Epithelial cell of proximal tubule (primary cell): ENCODE measurements at places on chromosomes 1 and 21. TPM values are rescaled to one million over a fixed set of nuclear protein-coding genes. Genes with fewer than 3 reads are reported as not detected.

DNA sequence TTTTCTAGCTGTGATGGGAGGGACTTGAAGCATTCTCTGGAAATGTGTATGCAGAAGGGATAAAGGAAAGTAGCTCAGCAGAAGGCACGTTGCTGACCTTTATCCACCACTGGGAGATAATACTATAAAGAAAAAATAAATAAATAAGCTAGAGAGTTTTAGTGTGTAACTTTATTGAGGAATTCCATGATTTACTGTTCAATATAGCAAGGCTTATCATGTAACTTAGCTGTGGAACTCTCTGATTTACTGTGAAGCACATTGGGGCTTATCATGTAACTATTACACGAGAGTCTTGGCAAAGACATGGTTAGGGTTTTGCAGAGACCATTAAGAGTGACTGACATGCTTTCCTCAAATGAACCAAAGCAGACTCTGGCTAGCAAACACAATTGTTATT, 316.1 kb upstream of the SNX7 start:
- DNase-seq = no peak

GRCh38 chr1:87888446-87888845, 559.8 kb downstream of the LMO4 start:
- peak; percentile 48 for DNase-seq

DNA sequence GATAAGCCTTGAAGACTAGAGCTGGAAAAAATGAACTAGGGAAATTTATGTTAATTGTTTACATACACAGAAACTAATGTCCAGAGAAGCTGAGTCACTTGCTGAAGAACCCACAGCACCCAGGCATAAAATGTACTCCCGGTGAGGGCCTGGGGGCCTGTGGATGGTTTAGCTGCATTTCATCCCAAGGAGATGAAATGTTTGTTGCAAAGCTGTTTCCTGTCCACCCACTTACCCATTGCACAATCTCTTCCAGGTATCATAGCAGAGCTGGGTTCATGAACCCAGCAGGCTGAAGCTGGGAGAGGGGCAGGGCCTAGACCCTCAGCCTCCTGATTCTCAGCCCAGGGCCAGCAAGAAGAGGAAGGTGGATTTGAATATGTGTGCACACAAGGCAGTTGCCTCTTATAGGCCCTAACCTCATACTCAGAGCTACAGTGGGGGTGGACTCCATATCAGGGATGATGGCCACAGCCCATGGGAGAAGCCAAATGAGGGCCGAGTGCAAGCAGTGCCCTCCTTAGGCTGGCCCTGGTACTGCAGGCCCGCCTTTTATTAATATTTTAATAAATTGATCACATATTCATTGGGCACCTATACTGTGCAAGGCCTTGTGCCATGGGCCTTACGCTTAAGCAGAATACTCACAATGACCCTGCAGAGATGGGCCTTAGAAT, 110.8 kb downstream of the LACTBL1 start:
- no peak for DNase-seq

GRCh38 chr1:60828944-60829343, 253.4 kb upstream of the NFIA start:
- no peak for DNase-seq

DNA sequence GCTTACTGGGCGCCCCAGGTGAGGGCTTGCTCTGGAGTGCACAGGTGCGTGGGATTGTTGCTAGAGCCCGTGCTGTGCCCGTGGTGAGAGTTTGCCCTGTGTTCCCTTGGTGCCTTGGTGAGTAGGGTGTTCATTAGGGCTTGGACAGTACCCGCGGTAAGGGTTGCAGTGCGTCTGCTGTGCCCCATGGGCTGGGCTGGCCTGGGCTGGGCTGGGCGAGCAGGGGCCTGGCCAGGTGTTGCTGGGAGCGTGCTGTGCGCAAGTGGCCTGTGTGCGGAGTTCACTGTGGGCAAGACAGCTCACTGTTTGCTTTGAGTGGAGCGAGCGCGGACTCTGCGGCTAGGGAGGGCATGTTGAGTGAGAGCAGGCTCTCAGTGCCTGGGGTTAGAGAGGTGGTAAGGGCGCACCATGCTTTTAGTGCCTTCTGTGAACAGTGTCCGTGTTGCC, 725 bp downstream of the CR1L start:
- no peak for DNase-seq

The CATSPERE gene
- under 0.01 and 0.07 TPM in 2 replicates for total RNA-seq

DNA sequence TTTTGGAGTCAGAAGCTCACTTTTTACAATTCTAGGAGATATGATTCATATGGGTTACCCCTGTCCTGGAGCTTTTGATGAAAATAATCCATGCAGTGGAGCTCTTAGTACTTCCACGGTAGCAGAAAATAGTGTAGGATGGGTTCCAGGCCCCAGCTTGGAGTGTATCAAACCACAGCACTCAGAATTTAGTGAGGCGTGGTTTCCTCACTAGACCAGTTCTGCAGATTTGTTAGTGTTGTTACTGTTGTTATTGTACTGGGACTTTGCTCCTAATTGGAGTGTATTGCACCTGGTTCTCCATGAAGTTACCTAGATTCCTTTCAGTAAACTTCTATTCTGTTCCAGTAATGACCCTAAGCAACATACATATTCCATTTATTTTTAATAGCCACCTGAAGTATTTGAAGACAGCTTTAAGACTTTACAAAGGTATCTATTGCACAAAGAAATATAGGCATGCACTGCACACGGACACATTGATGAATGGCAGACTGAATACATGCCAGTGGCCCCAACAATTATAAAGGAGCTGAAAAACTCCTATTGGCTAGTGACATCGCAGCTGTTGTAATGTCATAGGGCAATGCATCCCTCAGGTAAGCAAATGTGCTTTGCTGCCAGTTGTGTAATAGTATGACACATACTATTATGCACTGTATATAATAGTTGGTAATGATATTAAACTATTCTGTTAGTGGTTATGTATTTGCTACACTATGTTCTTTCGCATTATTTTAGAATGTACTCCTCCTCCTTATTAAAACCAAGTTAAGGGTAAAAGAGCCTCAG, 1058.0 kb downstream of the KCNT2 start:
- no peak for DNase-seq

GRCh38 chr1:156750191-156750672, 1.2 kb downstream of the HDGF start:
- DNase-seq = no peak

- DNase-seq = no peak
Observed at GRCh38 chr21:42132183-42132582, 61.1 kb downstream of the UMODL1 start.

GRCh38 chr1:236718328-236718727, 32.0 kb downstream of the ACTN2 start:
- no peak for DNase-seq

The CHODL gene
- 0.14 and 0.81 TPM in 2 replicates for total RNA-seq

DNA sequence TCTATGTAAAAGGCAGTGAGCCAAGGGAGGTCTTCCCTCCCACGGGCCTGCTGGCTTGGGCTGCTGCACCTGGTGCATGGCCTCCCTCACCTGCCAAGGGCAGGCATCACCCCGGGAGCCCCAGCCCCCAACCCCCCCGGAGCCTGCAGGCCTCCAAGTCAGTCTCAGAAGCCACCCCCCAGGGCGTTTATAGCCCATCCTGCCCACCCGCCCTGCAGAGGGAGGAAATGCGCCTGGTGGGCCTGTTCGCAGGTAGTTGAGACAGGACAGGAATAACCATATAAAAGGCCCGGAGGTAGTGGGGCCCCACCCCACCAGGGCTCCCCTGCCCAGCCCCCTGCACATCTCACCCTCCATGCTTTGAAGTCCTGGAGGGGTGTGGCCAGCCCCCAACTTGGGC, 18.2 kb upstream of the ARF1 start:
- no peak for DNase-seq

GRCh38 chr1:74334147-74334546, 99.0 kb downstream of the TNNI3K start:
- DNase-seq = no peak

The RNU1-2 gene
- under 0.01 TPM in 2 replicates for total RNA-seq

DNA sequence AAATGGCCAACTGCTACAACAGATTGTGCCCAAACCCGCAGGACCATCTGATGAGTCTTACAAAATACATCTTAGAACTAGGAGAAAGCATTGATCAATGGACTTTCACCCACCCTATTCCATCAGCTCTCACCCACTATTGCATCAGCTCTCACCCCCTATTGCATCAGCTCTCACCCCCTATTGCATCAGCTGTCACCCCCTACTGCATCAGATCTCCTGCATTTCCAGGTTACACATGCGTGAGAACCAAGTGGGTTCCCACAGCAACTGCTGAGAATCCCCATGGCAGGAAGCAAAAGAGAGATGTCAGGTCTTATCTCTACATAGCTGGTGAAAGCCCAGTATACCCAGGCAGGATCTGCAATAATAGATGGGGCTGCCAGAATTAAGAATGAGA, 533.5 kb downstream of the LTN1 start:
- no peak for DNase-seq

The TRPM2 gene
- total RNA-seq = 0.52 and 1.7 TPM in 2 replicates

The RNU1-1 gene
- total RNA-seq = under 0.01 TPM in 2 replicates

- no peak for DNase-seq
Observed at GRCh38 chr1:180425952-180426351, 76.4 kb downstream of the ACBD6 start.

The NBPF9 gene
- total RNA-seq = 8.3 and 8.8 TPM in 2 replicates

- DNase-seq = no peak
Observed at GRCh38 chr1:53057127-53057526, 4.9 kb upstream of the PODN start.

DNA sequence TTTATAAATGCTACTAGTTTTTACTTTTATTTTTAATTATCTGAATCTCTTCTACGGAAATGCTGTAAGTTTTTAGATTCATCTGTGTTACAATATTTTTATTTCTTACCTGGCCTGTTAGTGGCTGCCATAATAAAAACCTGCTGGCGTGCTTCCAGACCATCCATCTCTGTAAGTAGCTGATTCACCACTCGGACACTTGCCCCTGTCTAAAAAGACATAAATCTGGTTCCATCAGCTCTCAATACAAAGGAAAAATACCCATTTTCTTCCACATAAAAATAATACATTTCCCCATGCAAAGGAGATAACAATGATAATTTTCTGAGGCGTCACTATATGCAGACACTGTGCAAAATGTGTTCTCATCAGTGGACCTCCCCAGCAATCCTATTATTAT, 62.0 kb downstream of the NVL start:
- no peak for DNase-seq

- no peak for DNase-seq
Observed at GRCh38 chr1:39107341-39108290, 81.5 kb downstream of the NDUFS5 start.

DNA sequence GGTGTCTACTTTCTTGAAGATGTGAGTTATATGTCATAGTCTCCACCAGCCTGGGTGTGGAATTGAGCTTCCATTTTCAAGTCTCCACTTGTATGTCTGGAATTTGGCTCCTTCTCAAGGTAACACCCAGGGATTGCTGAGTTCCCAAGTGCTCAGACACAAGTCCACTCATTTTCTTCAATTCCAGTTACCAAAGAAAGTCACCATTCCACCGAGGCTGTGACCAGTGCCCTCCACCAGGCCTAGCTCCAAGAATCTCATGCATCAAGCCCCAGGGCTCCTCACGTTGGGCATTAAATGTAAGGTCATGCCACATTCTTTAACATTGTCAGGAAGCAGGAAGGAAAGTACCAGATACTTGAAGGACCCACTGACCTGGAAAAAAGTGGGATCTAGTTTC, 2.4 kb upstream of the RAB4A start:
- DNase-seq = no peak

DNA sequence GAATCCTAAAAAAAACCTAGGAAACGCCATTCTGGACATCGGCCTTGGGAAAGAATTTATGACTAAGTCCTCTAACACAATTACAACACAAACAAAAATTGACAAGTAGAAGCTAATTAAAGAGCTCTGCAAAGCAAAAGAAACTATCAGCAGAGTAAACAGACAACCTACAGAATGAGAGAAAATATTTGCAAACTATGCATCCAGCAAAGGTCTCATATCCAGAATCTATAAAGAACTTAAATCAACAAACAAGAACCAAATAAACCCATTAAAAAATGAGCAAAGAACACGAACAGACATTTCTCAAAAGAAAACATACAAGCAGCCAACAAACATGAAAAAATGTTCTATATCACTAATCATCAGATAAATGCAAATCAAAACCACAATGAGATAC, 58.6 kb downstream of the PTGFR start:
- no peak for DNase-seq

DNA sequence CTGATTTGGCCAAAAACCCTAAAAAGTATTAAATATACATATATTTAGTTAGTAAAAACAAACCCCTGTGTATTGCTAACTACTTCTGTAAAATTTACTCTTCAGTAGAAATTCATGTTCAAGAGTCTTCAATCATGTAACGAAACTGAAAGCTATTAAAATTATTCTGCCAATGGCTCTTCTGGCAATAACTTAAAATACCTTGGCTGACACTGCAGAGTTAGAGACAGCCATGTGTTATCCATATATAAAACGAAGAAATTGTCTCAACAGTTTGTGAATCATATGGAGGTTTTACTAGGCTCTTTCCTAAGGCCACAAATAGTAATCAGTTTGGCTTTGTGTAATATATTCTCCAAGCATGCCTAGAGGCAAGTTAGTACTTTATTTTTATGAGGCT, 357.2 kb downstream of the COL11A1 start:
- DNase-seq = no peak

The RNF2 gene
- total RNA-seq = 12.3 and 19.1 TPM in 2 replicates

GRCh38 chr1:55893155-55893554, 678.0 kb upstream of the USP24 start:
- DNase-seq = peak; percentile 41

The CYP4Z1 gene
- not detected in 2 replicates for total RNA-seq

DNA sequence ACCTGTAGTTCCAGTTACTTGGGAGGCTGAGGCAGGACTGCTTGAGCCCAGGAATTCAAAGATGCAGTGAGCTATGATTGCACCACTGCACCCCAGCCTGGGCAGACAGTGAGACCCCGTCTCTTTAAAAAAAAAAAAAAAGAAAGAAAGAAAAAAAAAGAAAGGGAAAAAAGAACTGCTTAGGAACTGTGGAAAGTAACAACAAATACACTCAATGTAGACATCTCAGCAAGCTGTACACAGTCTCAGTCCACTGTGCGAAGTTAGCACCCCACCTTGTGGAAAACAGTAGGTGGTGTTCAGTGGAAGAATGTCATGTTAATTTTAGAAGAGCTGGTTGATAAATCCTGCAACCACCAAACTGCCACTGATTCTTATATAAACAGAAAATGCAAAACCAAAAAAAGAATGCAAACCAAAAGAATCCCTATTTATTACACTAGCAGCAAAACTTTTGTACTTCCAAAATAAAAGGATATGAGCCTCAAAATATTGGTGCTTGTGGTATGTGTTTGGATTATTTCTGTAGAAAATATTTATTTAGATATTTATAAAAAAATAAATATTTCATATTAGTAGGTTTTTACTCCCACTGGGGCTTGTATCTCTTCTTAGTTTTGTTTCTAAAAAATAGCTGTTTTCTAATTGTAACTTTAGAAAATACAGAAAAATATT, 31.1 kb downstream of the ALG14 start:
- no peak for DNase-seq

The MCM3AP gene
- total RNA-seq = 65.1 and 84.7 TPM in 2 replicates

The VAMP4 gene
- 3.4 and 5.8 TPM in 2 replicates for total RNA-seq

The PCSK9 gene
- 1.1 and 21.7 TPM in 2 replicates for total RNA-seq

GRCh38 chr1:53822931-53823330, 15.2 kb downstream of the NDC1 start:
- DNase-seq = no peak

The ITLN2 gene
- not detected in 2 replicates for total RNA-seq

GRCh38 chr1:167469280-167469965, 48.9 kb downstream of the CD247 start:
- DNase-seq = no peak

- DNase-seq = no peak
Observed at GRCh38 chr1:241992734-241993133, 6.2 kb downstream of the MAP1LC3C start.

The TP53BP2 gene
- 37.9 and 102 TPM in 2 replicates for total RNA-seq
